ENCODE measurements at places on chromosomes 12 and 14.

- DNase-seq: no peak
Measured at GRCh38 chr12:7450667-7451066, 6.7 kb upstream of the CD163L1 start.

- DNase-seq: peak; percentile 33
Measured at GRCh38 chr14:100692256-100692655, 34.4 kb upstream of the DLK1 start.

GRCh38 chr14:104697317-104697703, 7.9 kb downstream of the INF2 start:
- no peak for DNase-seq

DNA sequence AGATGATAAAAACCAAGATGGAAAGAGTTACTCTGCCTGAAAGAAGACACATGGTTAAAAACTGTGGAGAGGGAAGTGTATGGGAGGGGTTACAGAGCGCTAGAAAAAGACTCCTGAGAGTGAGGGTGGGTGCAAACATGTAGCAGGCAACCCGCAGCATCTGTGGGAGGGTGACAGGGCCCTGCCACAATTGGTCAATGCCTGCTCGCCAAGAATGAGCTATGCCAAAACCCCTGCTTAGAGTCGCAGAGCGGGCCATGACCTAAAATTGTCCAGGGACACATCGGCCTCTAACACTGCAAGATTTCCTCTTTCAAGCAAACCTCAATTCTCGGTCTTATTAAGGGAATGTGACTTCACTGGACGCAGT, 700 bp downstream of the PRKAG1 start:
- DNase-seq: peak; percentile 54

GRCh38 chr12:52278575-52279421, 4.4 kb downstream of the KRT86 start:
- DNase-seq: peak; percentile 74

DNA sequence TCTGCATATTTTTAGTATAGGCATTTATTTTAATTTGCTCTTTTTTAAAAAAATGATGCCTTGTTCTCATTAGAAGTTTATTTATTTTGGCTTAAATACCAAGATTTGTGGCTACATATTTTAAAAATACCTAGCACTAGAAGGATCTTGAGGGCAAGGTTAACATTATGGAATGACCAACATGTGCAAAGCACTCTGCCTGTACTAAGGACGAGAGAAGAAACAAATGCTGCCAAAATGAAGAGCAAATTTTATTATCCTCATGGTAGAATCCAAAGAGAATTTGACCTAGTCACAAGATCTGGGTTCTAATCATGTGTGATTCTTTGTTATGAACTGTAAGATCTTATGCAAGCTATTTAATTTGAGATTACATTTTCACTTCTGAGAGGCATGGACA, 2.8 kb downstream of the CAND1 start:
- peak; percentile 45 for DNase-seq

GRCh38 chr14:80425686-80426085, 214.4 kb upstream of the DIO2 start:
- DNase-seq: peak; percentile 99

DNA sequence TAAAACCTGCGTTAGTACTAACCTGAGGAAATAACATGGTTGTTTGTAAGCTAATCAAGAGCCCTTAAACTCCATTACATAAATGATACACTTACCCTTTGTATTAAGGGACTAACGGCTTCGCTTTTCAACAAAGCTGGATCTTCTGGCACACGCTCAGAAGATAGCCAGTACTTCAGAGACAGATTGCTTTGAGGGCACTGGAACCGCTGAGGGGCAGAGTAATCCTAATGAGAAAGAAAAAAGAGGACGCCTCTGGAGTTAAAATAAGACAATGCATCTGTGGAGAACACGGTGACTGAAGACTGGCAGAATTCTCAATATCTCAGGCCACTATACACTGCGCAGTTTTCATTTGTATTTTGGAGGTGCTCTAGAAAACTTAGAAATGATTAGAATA, 1.5 kb upstream of the KTN1 start:
- DNase-seq: no peak

- no peak for DNase-seq
Measured at GRCh38 chr14:29799464-29800095, 128.1 kb downstream of the PRKD1 start.

DNA sequence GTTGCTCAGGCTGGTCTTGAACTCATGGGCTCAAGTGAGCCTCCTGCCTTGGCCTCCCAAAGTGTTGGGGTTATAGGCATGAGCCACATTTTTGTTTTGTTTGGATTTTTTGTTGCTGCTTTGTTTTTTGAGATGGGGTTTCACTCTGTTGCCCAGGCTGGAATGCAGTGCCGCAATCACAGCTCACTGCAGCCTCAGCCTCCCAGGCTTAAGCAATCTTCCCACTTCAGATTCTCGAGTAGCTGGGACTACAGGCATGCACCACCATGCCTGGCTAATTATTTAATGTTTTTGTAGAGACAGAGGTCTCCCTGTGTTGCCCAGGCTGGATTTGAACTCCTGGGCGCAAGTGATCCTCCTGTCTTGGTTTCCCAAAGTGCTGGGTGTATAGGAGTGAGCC, 5.7 kb upstream of the PLEK2 start:
- DNase-seq: no peak

GRCh38 chr12:50728417-50728816, 35.5 kb upstream of the ATF1 start:
- DNase-seq: no peak

GRCh38 chr14:74064426-74064825, 19.8 kb downstream of the ALDH6A1 start:
- DNase-seq: no peak

- peak; percentile 84 for DNase-seq
Measured at GRCh38 chr12:65278576-65279368, at the start of gene MSRB3. TSS of gene MSRB3 (plus strand) at chr12:65278683. CDS start at chr12:65308580, 29,897 bp downstream.

DNA sequence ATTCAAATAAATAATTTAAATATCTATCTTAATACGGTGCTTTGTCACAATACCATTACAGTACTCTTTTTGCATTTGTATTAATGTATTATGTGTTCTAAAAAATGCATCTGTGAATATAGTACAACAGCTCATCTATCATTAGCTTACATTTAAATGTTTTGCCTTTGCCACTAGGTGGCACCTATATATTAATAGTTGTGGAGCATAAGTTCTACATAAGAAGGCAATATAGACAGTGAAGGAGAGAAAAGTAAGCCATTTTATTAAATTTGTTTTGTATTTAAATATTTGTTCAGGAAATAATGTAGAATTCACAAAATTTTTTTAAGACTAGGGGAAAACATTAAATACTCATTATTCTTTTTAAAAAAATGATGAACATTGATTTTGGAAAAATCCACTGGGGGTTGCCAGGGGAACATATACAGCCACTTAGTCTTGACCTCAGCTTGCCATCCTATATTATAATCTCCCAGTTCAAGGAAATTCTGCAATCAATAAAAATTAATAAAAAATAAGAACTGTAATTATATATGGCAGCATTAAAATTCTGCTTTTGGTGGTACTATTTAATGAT, 9.8 kb downstream of the CCER1 start:
- DNase-seq: peak; percentile 31

GRCh38 chr14:95138876-95139275, 18.5 kb downstream of the DICER1 start:
- no peak for DNase-seq

DNA sequence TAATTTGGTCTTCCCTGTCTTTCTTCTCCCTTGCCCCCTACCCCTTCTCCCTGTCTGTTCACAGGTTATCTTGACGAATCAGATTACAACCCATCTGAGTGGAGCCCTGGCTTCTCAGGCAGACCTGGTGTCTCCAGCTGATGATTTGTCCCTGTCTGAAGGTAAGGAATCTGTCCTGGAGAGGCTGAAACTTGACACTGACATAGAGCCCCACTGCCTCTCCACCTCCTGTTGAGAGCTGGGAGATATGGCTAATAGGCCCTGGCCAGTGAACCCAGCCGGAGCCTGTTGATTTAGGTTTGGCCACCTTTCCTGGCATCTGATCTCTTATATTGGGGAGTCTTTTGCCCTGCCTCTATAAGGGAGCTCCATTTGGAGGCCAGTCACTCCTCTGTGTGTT, 472.2 kb downstream of the RAD51B start:
- no peak for DNase-seq

DNA sequence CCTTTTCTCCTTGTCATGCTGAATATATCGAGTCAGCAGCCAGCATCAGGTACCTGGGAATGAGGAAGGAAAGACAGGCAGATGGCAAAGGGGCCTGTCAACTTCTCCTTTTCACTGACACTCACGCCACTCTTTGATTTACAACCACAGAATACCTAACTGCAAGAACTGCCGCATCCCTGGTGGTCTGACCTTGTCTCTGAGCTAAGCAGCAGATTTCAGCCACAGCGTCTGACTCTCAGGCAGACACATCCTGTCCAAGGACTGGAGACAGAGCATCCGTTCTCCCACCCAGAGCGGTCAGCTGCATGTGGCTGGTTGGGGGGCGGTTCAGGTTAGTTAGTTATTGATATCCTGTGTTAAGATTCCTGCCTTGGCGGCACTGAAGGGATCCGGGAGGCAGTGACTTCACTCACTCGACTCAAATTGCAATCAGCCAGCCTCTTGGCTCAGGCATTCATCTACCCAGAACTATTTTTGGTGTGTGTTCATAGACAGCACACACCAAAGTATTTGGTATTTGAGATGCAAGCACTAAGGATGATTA, 11.2 kb upstream of the MAP1LC3B2 start:
- no peak for DNase-seq

DNA sequence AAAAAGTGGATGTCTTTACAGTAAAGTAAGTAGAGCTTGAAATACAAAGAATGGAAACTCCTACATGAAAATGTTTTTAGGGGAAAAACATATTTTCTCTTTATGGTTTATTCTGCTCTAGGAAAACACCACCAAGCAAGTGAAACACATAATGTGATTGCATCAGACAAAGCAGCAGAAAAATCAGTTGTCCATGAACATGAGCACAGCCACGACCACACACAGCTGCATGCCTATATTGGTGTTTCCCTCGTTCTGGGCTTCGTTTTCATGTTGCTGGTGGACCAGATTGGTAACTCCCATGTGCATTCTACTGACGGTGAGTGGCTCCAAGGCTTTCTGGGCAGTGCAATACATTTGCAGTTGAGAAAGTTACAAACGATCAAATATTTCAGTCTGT, 42.6 kb upstream of the PLEKHD1 start:
- DNase-seq: no peak

DNA sequence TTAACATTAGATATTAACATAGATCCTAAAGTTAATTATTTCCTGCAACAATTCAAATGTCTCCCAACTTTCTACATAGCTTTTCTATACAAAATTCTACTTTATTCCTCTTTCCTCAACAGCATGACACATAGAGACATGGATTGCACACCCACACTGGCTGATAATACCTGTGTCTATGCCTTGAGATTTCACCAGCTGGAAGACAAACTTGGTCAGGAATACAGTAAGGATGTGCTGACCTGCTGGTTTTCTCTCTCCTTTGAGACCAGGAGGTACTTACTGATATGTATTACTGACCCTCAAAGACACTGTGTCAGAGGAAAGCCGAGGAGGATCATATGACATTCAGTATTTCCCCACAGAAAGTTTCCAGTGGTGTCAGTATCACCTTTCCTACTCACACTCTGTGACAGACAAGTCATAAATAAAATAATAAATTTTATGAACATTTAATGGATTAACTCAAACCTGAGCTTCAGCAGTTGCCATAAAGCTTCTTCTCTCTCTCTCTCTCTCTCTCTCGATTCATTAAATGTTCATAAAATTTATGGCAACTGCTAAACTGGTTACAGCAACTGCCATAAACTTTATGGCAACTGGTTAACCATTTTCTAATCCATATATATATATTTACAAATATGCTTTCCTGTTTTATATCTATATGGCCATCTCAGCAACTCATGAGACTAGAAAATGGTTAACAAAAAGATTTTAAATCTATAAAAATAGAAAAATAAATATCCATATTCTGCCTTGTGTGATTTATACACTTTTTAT, 22.7 kb downstream of the EIF2S3B start:
- no peak for DNase-seq

DNA sequence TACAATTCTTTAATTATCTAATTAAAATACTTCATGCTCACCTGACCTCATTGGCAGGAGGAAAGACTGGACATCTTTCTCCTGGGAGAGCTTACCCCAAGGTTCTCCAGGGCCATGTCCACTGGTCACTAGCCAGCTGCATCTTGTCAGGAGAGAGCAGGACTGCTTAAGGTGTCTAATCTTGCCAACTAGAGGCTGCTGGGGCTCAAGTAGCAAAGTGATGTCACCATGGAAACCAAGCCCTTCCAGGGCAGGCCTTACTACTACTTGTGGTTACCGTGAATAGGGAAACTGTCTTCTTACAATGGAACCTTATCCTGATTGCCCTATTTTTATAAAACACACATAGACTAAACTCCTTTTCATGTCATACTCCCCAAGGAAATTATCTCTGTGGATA, 376.4 kb downstream of the SNAPC1 start:
- no peak for DNase-seq

GRCh38 chr14:84013424-84013823, 1516.5 kb upstream of the FLRT2 start:
- no peak for DNase-seq

GRCh38 chr14:105165761-105166485, 2.7 kb downstream of the JAG2 start:
- DNase-seq: no peak

DNA sequence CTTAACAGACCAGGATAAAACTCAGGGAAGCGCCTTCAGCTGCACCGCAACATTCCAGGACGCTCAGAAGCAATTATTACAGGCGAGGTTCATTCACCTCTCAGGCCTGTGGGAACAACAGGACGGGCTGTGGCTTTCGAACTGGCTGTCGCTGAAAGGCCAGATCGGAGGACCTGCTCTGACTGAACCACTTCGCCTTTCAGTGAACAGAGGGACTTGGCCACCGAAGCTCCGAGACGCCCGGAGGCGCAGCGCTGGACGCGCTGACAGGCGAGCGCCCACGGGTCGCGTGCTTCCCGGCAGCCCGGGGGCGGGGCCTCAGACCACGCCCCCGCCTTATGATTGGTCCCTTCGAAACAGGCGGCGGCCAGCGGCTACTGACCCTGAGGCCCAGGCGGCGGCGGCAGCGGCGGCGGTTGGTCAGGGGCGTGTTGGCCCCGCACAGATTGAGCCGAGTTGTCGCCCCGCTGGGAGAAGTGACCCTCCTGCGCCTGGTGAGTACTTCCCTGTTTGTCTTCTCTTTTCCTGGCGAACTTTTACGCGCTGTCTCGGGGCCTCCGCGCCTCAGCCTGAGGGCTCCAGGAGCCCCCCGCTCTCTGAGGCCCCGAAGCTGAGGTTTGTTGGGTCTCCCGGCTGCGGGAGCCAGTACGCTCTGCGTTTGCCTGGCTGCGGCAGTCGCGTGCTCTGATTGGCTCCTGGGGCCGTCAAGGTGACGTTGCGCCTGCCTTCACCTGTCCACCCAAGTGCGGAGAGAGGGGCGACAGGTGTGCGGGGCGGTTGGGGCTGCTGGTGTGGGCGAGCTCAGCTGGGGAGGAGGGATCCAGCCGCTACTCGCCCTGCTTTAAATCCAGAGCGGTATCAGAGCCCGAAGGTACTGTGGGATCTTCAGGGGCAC, at the start of gene GAS2L3:
Gene GAS2L3 (plus strand): TSS at position 393 of the 895 bp plus-strand sequence. CDS start 21,221 bp downstream, outside the sequence.
- DNase-seq: peak; percentile 89

DNA sequence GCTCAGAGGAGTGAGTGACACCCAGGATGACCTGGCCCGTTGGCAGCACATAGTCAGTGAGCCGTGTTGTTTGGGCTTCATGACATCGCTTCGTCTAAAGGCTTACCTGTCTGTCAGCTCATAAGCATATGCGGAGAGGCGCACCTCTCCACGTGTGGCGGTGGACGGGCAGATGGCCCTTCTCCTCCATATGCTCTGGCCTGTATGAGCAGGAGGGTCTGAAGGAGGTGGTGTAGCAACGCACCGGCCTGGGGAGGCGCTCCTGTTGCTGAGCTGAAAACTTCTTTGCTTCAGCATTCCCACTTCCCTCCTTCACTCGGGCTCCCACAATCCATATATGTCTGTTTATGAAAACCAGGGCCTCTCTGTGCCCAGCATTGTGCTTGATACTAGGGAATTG, 186.1 kb downstream of the TSPAN9 start:
- no peak for DNase-seq
